ENCODE measurements at places on chromosomes 1 and 21. TPM values are rescaled to one million over a fixed set of nuclear protein-coding genes. Genes with fewer than 3 reads are reported as not detected.

The GADD45A gene
- total RNA-seq, result 70.1 TPM

The PTAFR gene
- total RNA-seq, result under 0.01 TPM

The FMO5 gene
- total RNA-seq, result 1.3 TPM

The CHRM3 gene
- under 0.01 TPM for total RNA-seq

The C1orf56 gene
- total RNA-seq, result 3.5 TPM

The OR10J1 gene
- not detected for total RNA-seq

The RXFP4 gene
- total RNA-seq, result not detected

The SHE gene
- total RNA-seq, result under 0.01 TPM

The C1orf53 gene
- total RNA-seq, result 3.0 TPM

The SLC44A5 gene
- under 0.01 TPM for total RNA-seq

The NAV1 gene
- 19.8 TPM for total RNA-seq

The LORICRIN gene
- total RNA-seq, result not detected

The AMY2B gene
- 3.6 TPM for total RNA-seq

The COL8A2 gene
- total RNA-seq, result 18.5 TPM

The PGBD5 gene
- 0.17 TPM for total RNA-seq

- DNase-seq, result no peak
Observed at GRCh38 chr1:36922593-36923426, 111.5 kb downstream of the GRIK3 start.

- peak; percentile 5 for DNase-seq
Observed at GRCh38 chr1:38221006-38221649, 174.5 kb upstream of the POU3F1 start.

GRCh38 chr1:32888134-32888533 lies 1.8 kb downstream of the HPCA start:
- DNase-seq, result no peak

DNA sequence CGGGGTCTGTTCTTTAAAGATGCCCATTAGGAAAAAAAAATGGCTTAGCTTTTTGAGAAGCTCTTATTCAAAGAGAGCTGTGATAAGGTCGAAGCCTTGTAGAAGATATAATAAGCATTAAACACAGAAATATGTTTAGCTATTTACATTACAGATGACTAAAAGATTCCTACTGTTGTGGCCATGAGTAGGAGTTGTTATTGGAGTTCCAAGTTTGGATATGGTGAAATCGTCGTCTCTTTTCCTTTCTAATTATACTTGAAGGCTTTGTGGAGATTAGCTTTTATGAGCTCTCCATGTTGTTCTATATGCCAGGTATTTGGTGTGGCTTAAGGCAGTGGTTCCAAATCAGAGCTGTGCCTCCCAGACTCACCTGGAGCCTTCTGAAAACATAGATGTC lies 79.9 kb upstream of the LAMC2 start:
- DNase-seq, result peak; percentile 49

- no peak for DNase-seq
Observed at GRCh38 chr1:36884801-36885200, 149.5 kb downstream of the GRIK3 start.

GRCh38 chr1:89287181-89288050 lies 14.8 kb upstream of the GBP5 start:
- no peak for DNase-seq

- no peak for DNase-seq
Observed at GRCh38 chr1:183804387-183804786, 533 bp upstream of the RGL1 start.

DNA sequence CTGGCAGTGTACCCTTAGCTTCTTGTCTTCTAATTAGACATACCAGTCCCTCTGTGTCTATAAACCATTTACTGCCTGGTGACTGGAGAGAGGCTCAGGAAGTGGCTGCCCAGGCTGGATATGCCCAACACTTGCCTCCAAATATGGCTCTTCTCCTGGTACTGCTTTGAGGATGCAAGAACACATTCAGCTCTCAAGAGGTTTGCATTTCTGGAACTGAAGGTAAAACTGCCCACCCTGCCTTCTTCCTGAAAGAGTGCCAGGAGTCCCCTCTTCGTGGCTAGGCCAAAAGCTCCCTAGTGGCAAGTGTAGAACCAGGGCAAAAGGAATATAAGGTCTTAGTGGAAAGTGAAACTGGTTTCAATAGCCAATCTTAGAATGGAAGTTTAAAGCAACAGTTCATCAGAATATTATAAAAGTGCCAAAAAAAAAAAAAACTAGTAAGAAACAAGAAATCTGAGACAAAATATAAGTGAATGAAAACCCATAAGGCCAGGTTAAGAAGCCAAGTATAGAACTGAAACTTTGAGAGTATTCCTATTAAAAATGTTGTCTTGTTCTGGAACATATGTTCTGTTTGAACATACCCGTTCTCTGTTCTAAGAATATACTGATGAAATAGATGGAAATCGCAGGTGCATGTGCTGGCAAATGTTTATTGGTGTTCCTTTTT lies 77.2 kb upstream of the CTTNBP2NL start:
- DNase-seq, result no peak

DNA sequence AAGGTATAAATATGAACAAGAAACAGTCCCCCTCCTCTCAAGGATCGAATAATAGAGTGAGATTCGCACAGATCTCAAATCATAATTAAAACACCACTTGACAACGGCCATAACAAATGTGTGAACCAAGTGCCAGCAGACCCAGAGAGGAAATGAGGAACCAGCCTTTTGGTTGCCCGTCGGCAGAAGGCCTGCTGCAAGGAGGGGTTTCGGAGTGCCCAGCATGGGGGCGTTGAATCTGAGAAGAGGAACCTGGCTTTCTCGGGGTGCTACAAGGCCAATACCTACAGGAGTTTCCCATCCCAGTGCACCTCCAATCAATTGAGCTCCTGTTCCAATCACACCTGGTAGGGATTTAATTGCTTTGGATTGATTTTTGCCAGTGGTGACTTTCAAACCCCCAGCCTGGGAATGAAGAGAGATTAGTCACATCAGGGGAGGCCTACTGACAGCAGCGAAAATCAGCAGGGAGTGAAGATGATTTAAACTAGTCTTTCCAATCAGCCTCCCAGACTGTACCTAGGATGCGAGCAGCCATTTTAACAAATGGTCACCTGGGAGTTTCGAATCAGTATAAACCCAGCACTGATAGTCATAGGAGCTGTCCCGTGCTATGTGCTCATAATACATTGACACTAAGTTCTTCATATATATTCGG lies 263.8 kb downstream of the KAZN start:
- no peak for DNase-seq

- peak; percentile 82 for DNase-seq
Observed at GRCh38 chr1:236502972-236503639, 20.7 kb upstream of the LGALS8 start.

- DNase-seq, result no peak
Observed at GRCh38 chr1:234760303-234760723, 150.3 kb upstream of the IRF2BP2 start.

GRCh38 chr1:78255383-78255782 lies 209.6 kb downstream of the GIPC2 start:
- no peak for DNase-seq

DNA sequence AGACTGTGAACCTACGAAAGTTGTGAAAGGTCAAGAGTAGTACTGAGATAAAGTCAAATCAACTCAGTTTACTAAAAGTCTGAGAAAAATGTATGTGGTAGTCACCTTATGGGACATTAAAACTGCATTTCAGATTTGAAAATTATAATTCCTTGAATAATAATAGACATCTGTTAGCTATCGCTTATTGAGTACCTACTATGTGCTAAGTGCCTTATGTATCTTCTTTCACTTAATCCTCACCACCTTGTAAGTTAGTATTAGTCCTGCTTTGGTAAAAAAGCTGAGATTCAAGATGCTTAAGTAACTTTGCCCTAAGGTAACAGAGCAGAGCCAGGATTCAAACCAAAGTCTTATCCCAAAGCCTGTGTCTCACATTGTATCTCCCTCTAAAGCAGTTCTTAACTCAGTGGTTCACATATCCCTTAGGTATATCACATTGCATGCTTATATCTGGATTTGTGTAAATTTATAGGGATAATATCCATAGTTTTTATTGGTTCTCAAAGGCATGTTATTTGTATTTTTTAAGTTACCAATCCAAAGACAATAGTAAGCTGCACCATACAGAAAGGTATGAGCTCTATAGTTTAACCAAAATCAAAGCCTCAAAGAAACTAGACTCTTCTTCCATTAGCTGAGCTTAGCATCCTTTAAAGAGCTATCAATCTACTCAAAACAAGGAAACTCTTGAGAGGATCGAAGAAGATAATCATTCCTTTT lies 865 bp downstream of the PIGC start:
- DNase-seq, result no peak

GRCh38 chr1:98429965-98430443 lies 231.5 kb upstream of the SNX7 start:
- DNase-seq, result no peak

DNA sequence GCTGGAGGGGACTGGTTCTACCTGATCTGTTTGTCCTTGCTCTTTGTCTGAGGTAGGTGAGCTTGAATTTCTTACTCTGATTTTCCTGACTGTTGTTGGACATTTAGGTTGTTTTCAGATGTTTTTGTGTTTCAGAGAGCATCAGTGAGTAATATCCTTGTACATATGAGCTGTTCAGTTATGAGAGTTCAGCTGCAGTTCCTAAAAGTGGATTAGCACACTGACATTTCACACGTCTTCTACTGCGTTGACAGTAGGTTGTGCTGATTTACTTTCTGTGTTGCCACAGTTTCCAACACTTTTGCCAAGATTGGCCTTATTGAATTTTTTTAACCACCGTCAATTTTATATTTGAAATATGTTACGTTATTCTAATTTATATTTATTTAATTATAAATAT lies 27.7 kb downstream of the CXADR start:
- no peak for DNase-seq

GRCh38 chr1:152044386-152044785 lies 7.6 kb upstream of the S100A11 start:
- no peak for DNase-seq

DNA sequence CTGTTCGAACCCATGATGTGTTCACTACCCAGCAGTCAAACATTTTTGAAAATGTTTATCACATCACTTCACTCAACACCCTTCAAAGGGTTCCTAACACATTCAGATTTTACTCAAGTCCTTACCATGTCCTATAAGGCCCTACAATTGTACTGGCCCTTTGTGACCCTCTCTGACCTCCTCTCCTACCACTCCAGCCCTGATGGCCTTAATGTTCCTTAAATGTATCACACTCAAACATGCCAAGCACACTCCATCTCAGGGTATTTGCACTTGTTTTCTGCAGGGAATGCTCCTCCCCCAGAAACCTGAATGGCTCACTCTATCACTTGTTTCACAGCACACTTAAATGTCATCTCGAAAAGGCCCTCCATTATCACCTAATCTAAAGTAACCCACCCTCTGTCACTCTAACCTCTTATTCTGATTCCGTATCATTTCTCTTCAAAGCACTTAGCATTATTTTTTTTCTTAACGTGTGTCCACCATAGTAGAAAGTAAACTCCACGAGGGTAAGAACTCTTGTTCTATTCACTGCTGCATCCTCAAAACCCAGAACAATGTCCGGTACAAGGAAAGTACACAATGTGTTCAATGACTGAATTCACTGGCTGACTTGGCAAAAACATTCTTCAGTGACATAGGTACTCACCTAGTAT lies 7.3 kb downstream of the ARID4B start:
- DNase-seq, result no peak

DNA sequence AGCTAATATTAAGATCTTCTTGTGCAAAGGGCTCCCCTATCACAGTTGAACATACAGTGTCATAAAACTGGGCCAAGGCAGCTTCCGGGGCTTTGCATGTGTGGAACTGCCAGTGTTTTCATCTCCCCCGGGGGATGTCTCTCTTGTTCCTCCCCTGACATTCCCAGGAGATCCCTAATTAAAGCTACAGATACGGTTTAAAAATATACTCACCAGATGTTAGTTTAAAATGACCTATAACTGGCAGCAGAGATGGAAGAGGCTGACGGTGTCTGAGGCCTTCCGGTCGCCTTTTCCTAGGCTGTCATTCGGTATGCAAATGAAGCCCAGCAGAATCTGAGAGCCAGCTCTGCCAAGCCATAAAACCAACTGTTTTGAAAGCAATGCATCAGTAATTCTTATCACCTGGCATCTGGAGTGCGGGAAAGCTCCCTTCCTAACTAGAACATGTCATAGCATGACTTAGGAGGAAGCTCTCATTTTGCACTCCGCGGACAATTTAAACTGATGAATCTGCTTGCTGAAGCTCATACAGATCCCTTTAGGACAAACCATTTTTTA lies 436.5 kb upstream of the VAMP3 start:
- DNase-seq, result peak; percentile 76

DNA sequence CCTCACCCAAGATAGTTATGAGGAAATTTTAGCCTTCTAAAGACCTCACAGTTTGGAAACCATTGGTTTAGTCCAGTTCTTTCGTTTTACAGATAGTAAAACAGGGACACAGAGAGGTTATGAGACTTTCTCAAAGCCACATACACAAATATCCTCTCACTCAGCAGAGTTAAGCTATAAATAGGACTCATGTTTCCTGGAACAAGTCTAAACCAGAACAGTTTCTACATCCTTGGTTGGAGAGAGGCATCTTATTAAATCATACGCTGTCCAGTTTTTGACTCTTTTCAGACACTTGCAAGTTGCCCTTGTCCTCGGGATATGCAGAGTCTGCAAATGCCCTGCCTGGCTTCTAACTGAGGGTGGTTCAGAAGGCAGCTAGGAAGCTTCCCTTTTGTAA lies 462.1 kb upstream of the DEPDC1 start:
- DNase-seq, result no peak

GRCh38 chr1:154115180-154115579 lies 39.7 kb downstream of the NUP210L start:
- DNase-seq, result peak; percentile 25

DNA sequence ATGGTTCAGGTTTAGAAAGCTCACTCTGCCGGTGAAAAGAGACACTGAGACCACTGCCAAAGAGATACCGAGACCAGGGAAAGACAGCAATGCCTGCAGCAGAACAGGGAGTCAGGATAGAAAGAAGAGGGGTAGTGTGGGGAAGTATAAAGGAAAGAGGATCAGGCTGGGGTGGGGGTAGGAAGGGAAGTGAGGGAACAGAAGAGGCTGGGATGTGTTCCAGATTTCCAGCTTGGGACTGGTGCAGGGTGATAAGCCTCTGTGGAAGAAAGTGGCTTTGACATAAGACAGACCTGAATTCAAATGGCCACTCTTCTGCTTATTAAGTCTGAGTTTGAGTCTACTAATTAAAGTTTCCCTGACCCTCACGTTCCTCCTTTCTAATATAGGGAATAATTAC lies 105.9 kb downstream of the PIK3R3 start:
- no peak for DNase-seq

DNA sequence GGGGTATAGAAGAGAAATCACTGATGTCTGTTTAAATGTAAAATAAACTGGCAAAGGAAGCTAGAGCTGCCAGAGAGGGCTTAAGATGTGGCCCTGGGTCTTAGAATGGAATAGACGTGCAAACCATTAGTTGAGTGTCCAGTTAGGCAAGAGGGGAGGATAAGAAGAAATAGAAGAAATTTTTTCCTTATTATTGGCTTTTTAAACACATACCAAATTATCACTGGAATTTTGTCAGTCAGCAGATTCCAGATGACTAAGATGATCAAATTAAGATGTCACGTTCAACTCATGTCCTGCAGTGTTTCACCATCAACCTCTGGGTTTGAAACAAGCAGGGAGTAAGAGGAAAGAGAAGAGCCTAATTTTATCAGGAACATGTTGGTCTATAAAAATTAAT lies 71.6 kb upstream of the C1orf21 start:
- peak; percentile 14 for DNase-seq

- no peak for DNase-seq
Observed at GRCh38 chr1:17355898-17356297, 16.1 kb upstream of the PADI6 start.

Measured in fibroblast of lung (primary cell).